ENCODE measurements at places on chromosomes 2 and 18. TPM values are rescaled to one million over a fixed set of nuclear protein-coding genes. Genes with fewer than 3 reads are reported as not detected.

GPR75 gene
- 5.6 TPM for total RNA-seq

KCNK3 gene
- 0.37 TPM for total RNA-seq

CD226 gene
- total RNA-seq: 0.96 TPM

CD8A gene
- total RNA-seq: 4.1 TPM

COL4A3 gene
- 5.1 TPM for total RNA-seq

GPBAR1 gene
- total RNA-seq: 2.5 TPM

MGAT4A gene
- 29.9 TPM for total RNA-seq

LONRF2 gene
- total RNA-seq: 2.3 TPM

TAF4B gene
- total RNA-seq: 6.8 TPM

INHA gene
- total RNA-seq: not detected

C2orf66 gene
- total RNA-seq: not detected

CAPN14 gene
- total RNA-seq: not detected

TFCP2L1 gene
- 52.7 TPM for total RNA-seq

FSHR gene
- not detected for total RNA-seq

DRC1 gene
- total RNA-seq: not detected

POTEJ gene
- not detected for total RNA-seq

SPP2 gene
- total RNA-seq: not detected

UGT1A10 gene
- total RNA-seq: 54.9 TPM

HAAO gene
- total RNA-seq: 4.0 TPM

TTN gene
- total RNA-seq: 8.6 TPM

TRIM43 gene
- total RNA-seq: not detected

CENPA gene
- 1.1 TPM for total RNA-seq

SULT1C3 gene
- total RNA-seq: not detected

CERKL gene
- total RNA-seq: not detected

TNFRSF11A gene
- total RNA-seq: 23.9 TPM

FAM110C gene
- total RNA-seq: 36.5 TPM

IL18RAP gene
- total RNA-seq: not detected

AQP4 gene
- 2.2 TPM for total RNA-seq

FBLN7 gene
- 2.9 TPM for total RNA-seq

ALLC gene
- not detected for total RNA-seq

BCL11A gene
- total RNA-seq: 20.6 TPM

DPP4 gene
- total RNA-seq: 7.0 TPM

SLC8A1 gene
- total RNA-seq: 22.8 TPM

GPR45 gene
- not detected for total RNA-seq

BOLL gene
- not detected for total RNA-seq

TMEM169 gene
- total RNA-seq: not detected

CXCR2 gene
- total RNA-seq: not detected

TRAPPC8 gene
- 69.9 TPM for total RNA-seq

FAM124B gene
- total RNA-seq: 0.41 TPM

MROH2A gene
- not detected for total RNA-seq

ZNF2 gene
- 0.20 TPM for total RNA-seq

GPR155 gene
- 7.3 TPM for total RNA-seq

ID2 gene
- total RNA-seq: 437 TPM

PID1 gene
- 33.6 TPM for total RNA-seq

LRRC30 gene
- total RNA-seq: not detected

TUBB8B gene
- not detected for total RNA-seq
